ENCODE measurements at places on chromosomes 12 and 14.

DNA sequence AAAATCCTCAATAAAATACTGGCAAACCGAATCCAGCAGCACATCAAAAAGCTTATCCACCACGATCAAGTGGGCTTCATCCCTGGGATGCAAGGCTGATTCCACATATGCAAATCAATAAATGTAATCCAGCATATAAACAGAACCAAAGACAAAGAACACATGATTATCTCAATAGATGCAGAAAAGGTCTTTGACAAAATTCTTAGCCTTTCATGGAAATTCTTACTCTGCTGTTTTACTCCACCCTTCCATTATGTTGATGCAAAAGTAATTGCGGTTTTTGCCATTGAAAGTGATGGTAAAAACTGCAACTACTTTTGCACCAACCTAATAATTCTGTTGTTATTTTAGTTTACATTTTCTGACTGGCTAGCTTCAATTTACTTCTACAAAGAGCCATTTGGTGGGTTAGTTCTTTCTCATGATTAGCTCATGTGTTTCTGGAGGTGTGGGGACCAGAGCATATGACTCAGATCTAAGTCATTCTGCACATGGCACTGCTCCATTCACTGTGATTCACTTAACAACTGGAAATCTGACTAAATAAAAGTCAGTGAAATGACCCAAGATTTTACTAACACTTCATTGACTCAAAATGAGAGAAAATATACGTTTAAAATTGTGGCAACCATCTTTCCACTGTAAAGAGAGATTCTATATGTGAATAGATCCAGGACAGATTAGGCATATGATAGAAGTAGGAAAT, 99.9 kb downstream of the TMTC3 start:
- no peak for DNase-seq

DNA sequence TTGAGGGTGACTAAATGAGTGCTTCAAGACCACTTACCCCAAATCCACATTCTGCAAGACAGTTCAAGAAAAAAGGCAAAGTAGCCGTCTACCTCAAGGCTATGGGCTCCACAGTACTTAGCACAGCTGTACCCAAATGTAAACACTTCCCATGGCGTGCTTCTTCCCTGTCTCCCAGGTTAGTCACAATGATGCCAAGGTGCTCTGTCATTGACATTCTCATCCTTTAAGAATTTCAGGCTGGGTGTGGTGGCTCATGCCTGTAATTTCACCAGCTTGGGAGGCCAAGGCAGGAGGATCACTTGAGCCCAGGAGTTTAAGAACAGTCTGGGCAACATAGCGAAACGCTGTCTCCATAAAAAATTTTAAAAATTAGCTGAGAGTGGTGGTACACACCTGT, 51.2 kb upstream of the CERS5 start:
- DNase-seq = no peak

DNA sequence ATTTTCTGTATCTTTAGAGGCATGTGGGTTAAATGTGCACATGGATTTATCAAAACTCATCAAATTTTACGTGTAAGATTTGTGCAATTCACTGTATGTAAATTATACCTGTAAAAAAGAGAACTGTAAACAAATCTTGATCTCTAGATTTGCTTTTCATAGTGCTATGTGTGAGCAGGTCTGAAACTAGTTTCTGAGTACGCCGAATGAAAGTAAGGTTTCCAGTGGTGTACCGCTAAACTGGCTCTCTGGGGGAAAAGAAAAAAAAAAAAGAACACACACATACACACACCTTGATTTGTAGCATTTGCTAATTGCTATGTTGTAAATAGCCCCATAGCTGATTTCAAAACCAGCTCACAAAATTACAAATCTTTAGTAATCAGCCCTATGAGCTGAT, 8.6 kb upstream of the SLC41A2 start:
- DNase-seq = no peak

GRCh38 chr12:1369460-1369859, 224.9 kb downstream of the FBXL14 start:
- no peak for DNase-seq

DNA sequence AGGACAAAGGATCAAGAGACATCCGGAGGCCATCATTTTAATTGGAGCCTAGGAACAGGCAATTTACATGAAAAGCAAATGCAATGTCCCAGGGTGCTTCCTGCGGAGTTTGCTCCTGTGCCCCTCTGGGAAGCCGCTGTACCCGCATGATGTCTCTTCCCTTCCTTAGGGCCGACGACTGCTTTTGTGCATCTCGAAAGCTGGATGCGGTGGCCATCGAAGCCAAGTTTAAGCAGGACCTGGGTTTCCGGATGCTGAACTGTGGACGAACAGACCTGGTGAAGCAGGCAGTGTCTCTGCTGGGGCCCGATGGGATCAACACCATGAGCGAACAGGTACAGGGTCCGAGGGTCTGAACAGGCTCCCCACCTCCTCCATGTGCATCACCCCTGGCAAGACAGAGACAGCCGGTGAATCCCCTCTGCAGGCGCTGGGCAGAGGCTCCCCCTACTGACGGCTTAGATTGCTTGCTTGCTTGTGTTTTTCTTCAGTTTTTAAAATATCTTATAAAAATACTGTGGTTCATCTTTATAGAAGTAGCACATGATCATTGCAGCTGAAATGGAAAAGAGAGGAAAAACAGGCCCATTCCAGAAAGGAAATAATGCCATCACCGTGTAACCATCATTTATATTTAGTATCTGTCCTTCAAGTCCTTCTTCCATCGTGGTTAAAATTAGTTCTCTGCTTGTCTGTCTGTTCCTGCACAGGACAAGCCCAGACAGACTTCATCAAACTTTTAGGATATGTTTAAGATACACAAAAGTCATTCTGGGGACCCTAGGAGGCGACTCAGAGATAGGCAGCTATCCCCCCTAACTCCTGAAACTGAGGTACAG, 75.4 kb upstream of the PWP1 start:
- no peak for DNase-seq

GRCh38 chr12:125029761-125030358, 35.4 kb upstream of the AACS start:
- no peak for DNase-seq

DNA sequence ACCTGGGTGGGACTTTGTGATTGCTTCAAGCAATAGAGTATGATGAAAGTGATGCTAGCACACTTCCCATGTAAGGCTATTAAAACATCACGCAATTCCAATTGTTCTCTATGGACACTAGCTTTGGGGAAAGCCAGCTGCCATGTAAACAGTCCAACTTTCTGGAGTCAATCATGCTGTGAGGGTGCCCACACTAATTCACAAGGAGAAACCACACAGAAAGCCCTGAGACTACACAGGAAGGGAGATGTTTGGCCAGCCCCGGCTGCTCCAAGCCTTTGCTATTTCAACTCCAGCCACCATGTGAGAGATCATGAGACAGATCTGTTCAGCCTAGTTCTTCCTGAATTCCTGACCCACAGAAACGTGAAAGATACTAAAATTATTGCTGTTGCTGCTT, 96.3 kb downstream of the ST8SIA1 start:
- DNase-seq = no peak

DNA sequence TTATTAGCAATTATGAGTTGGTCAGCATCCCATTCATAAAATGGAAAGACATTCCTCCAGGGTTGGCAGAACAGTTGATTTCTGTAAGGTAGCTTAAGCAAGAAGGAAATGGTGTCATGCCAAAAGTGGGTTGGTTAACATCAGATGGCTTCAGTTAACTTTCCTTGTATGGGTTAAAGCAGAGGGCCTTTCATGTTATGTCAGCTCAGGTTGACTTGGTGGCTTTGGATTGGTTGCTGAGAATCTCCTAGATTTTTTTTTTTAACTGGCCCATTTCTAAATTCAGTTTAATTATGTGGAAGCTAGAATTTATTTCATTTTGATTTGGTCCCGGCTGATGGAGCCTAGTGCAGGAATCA, 87.8 kb downstream of the BBS10 start:
- no peak for DNase-seq

DNA sequence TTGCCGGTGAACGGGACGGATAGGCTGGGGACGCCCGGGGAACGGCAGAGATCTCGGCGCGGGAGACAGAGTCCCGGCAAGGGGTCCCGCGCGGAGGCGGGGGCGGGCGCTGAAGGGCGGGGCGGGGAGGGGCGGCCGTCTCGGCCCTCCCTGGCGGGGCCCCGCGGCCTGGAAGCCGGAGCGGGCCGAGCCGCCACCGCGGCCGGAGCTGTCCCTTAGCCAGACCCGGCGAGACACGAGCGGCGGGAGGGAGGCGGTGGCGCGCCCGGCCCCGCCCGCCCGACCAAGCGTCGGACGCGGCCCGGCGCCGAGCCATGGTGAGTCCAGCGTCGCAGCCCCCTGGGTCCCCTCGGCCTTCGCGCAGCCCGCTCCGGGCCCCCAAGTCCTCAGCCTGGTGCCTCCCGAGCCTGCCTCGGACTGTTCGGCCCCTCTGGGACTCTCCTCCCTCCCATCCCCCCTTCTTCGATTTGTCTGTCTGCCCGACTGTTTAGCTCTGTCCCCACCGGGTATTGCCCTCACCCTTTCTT, at the start of gene ARHGEF40:
ARHGEF40 (plus strand) TSS at position 222 of the 527 bp plus-strand sequence; CDS start at position 315, 93 bp downstream.
- no peak for DNase-seq

DNA sequence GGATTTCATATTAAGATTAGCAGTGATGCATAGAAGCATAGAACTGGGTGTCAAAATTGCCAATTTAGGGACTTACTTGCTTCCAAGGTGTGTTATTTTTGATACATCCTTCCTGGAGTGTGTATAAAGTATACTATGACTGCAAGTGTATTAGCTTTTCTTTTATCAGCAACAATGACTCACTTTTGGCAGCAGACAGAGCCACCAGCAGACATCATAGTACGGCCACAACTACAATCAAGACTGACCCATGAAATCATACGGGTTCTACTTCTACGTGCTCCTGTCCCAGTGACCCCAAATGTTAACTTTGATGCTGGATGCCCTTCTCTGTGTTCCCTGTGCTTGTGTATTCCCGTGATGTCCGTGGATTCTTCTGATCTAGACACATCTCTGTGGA, 443.9 kb downstream of the TMEM132D start:
- no peak for DNase-seq

DNA sequence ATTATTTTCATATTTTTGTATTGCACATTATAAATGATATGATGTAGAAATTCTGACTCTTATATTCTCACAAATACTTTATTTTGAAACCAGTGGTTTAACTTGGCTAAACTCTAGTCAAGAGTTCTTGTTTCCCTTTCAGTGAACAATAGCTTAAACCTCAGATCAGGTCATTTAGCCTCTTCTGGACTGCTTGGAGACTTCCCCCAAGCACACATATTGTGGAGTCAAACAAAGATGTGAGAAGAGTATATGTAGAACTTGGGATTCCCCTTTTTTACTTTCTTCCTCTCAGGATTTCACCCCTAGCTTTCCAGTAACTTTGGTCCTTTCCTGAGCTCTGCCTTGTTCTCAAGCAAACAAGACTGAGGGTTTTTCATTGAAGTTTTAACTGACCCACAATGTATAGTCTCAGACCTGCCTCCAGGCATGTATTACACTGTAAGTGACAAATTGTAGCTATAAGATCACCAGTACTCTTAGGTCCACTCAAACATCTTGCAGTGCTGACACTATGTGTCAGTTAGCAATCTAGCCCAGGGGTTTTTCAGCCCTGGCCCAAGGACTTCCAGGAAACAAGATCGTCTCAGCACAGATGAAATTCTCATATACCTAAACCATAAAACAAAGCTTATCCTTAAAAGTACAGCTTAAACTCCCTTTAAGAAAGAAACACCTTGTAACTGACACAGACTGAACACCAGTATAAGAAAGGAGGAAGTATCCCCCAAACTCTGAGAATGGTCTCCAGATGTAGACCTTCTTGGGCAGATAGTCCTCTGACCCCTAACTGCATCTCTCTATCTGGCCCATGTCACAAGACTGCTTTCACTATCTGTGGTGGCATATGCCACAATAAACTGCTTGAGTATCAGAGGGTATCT, 98.6 kb downstream of the SLC6A15 start:
- DNase-seq = no peak

All from posterior cingulate gyrus (tissue), 11 donors.